ENCODE measurements at places on chromosomes 4 and X.

DNA sequence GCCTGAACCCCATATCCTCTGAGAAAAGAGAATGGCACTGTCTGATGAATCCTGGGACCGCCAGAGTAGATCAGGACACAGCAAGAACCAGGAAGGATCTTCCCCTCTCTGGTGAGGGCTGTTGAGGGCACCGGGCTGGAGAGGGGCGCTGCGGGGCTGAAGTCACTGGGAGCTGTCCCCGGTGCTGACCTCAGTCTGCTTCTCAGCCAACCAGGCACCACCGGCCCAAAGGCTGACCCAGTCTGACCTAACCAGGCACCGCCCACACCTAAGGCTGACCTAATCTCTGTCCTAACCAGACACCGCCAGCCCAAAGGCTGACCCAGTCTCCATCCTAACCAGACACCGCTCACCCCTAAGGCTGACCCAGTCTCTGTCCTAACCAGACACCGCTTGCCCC is 82.8 kb downstream of the CPZ start:
- no peak for DNase-seq

- no peak for DNase-seq
Measured at GRCh38 chr4:176193938-176194337, 1.4 kb downstream of the SPATA4 start.

DNA sequence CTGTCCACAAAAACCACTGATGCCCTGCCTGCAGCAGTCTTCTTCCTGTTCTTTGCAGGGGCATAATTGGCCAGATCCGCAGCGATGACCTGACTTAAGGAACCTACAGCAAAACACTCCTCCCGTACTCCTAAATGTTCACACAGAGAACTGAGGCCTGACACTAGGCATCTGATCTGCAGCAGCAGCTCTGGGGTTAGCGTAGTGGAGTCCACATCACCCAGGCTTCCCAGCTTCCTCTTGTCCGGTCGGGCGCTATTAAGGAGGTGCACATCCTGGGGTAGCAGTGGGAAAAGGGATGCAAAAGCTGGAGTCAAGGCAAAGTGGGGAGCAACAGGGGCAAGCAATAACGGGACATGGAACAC is 758 bp downstream of the SCFD2 start:
- peak; percentile 31 for DNase-seq

DNA sequence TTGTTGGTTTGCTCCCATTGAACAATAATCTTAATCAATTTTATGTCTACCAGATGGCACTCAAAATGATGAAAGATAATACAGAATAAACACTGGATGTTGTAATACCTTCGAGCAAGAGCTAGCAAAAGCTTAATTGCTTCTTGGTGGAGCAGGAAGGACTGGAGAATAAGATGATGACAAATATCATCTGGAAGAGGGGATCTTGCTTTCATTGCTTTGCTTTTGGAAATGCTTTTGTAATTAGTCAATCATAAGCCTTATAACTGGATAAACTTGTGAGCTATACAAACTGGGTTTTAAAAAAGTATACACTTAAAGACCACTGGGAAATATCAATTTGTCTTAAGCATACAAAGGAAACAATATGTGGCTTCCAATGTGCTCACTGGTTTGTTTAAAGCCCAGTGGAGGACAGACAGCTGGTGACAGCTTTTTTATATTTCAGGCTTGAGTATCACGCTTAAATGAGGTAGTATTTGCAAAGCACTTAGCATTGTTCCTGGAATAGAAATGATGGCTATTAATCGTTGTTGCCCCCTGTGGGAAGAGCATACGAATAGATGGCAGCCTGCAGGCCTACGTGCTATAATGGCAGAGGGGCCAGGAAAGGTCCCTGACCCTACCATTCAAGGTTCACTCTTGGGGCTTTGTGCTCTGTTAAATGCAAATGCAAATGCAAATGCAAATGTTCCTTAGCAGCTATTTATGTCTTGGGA is 61.2 kb downstream of the TMEM150C start:
- no peak for DNase-seq

DNA sequence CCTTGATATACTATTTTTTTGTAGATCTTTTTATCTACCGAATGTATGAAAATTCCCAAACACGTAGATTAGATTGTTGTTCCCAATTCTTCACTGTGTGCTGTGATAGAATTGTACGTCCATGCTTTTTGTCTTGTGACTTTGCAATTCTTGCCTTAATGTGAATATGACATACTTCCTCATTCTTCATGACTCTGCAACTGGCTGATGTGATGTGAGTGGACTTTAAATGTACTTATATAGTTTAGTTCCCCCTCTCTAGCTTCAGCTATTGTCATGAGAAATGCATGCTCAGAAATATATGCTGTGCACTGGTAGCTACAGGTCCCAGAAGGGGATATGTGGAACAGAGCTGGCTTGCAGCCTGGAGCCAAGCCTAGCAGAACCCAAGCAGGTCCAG is 89.4 kb downstream of the FTHL17 start:
- no peak for DNase-seq

DNA sequence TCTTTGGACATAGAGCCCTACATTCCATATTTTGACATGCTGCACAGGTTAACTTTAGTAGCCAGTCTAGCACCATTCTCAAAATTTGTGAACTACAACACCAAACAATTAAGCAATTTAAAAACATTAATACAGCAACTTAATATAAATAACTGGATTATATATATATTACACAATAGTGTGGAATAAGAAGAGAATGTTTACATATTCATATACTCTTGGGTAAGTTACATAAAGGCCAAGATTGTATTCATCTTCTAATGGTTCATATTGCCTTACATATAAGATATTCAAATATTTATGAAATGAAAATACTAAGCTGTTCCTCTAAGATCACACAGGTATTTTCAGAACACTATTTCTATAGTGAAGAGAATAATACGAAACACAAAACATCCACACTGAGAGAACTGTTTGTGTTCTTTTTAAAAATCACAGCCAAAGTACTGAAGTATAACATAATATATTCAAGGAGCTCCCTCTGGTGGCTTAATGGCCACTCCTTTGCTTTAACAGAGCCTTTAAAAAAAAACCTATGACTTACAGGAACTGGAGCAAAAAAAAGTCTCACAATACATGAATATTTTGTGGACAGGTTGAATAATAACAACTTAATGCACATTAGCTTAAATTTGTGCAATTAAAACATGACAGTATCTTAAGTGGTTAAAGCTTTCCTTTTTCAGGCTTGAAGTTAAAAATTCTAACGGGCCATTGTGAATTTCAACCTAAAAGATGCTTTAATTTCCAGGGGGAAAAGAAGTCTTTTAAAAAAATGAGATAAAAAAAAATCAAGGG is 46.2 kb downstream of the NEK1 start:
- no peak for DNase-seq

- DNase-seq = no peak
Measured at GRCh38 chrX:9873952-9874351, 87.7 kb downstream of the SHROOM2 start.

DNA sequence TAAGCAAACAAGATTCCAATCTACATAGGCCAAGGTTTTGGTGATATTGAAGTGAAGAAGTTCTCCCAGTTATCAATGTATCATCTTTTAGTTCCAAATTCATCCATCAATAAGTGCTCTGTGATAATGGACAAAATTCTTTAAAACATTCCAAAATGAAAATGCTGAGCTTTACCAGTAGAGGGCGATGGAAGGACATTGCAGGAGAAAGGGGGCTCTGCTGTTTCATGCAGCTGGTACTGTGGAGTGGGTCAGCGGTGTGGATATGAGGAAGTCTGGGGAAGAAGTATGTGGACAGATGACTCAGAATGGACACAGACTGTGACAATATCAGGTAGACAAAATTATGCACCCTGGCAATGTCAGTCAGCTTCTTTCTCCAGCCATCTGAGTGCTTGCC is 46.6 kb upstream of the HS6ST2 start:
- DNase-seq = no peak

- no peak for DNase-seq
Measured at GRCh38 chr4:108637856-108638255, 12.5 kb upstream of the OSTC start.

DNA sequence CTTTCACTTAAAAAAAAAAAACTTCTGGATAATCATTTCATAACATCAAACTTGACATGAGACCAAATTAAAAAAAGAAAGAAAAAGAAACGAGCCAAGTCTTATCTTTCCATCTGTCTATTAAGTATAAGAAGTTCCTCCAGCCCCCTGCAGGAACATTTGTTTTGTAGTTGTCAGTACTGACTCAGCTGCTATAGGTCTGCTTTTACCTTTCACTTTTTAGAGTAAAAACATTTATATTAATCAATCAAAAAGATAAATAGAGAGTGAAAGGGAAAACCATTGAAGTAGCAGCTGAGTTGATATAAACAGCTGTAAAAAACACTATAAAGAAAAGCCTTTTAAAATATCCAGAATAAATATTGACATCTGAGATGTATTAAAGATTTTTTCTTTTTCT is 46.1 kb downstream of the CCDC158 start:
- DNase-seq = no peak

DNA sequence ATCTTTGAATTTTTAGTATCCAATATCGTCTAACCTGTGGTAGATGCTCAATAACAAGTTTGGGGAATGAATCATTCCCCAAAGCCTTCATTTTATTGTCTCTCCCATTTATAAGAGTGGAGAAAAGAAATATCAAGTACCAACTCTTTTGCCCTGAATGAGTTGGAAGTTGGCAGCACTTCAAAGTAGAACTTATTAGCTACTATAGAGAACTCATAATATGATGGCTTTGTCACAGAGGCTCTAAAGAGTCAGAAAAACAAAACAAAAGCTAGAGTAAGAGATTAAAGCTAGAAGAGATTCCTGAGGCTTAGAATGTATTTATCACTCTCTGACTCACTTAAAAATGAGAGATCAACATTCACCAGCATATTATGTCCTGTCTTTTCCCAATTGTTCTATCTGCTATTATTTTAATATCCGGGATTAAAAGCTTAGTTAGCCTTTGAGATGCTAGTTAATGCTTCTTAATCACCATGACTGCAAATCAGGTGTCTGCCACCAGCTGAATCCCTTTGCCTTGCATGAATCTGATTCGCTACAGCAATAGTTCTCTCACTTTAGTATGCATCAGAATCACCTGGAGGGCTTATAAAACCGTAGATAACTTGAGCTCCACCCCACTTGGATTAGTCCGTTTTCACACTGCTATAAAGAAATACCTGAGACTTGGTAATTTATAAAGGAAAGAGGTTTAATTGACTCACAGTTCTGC is 77.9 kb downstream of the PALLD start:
- DNase-seq = no peak

DNA sequence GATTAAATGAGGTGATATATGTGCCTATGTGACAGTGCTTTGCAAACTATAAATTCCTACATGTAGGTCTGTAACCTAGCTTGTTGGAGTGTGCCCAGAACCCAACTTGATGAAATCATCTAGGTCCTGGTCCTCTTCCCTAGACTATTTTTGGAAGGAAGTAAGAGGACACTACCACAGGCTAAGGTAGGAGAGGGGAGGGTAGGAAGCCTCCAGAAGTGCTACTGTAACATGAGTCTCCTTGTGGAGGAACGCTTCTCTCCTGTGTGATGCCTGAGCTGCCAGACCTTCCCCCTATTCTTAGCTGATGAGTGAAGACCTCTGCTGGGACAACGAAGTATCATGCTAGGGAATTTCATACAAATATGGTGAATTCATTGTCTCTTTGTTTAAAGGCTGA is 41.8 kb upstream of the IL21 start:
- no peak for DNase-seq

GRCh38 chr4:8257854-8258253 is 11.7 kb upstream of the HTRA3 start:
- no peak for DNase-seq

DNA sequence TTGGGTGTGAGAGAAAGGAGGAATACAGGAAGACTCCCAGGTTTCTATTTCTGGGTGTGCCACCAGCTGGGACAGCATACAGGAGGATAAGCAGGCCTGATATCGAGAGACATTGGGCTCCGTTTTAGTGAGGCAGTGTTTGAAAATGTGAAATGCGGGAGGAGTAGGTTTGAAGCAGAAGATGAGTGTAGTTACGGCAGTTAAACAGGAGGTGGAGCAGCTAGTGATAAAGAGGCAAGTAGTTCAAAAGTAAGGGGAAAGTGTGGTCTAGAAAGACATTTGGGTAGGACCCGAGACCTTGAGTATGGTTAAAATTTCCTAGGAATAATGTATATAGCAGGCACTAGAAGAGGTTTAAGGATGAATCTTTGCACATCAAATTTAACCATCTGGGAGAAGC is 42.4 kb downstream of the DCUN1D4 start:
- no peak for DNase-seq

- DNase-seq = peak; percentile 8
Measured at GRCh38 chr4:14874990-14875389, 127.3 kb upstream of the CPEB2 start.

DNA sequence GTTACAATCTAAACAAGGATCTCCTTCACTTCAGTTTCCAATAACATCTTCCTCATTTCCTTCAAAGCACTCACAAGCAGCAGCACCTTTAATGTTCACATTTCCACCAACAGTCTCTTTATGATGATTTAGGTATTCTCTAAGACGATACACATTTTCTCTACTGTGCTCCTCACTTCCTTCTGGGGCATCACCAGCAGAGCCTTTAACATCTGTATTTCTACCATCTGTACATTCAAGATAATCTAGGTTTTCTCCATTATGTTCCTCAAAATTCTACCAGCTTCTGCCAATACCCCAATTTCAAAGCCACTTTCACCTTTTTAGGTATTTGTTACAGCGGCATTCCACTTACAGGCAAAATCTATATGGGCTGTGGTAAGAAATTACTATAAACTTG is 80.6 kb downstream of the FBXW7 start:
- DNase-seq = no peak

GRCh38 chr4:53805291-53805690 is 214.0 kb upstream of the LNX1 start:
- DNase-seq = no peak

GRCh38 chrX:53594354-53594753 is 92.2 kb downstream of the HUWE1 start:
- no peak for DNase-seq

GRCh38 chr4:16916031-16916430 is 17.6 kb upstream of the LDB2 start:
- DNase-seq = no peak

- DNase-seq = no peak
Measured at GRCh38 chr4:185811509-185812364, at the start of gene SORBS2. TSS of gene SORBS2 (minus strand) at chr4:185812194. CDS start at chr4:185690571, 121,623 bp downstream.

DNA sequence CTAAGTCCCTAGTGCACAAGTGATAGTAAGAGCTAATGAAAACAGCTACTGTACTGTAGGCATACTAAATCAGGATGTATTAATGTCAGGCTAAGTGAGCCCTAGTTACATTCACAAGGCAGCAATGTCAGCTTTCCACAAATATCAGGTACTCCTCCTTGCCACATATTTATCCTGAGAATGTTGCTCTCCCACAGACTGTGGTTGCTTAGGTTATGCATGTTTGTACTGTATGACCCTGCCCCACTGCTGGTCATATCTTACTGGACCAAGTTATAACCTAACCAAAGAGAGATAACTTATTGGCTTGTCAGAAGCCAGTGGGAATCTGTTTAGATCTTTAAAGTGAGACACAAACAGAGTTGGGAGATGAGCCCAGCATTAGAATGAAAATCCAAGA is 241.0 kb downstream of the SLC39A8 start:
- DNase-seq = no peak
